ENCODE measurements at places on chromosomes 6 and 20.

- no peak for DNase-seq
These were observed 21.2 kb upstream of the BTN1A1 start for GRCh38 chr6:26478985-26479278.

DNA sequence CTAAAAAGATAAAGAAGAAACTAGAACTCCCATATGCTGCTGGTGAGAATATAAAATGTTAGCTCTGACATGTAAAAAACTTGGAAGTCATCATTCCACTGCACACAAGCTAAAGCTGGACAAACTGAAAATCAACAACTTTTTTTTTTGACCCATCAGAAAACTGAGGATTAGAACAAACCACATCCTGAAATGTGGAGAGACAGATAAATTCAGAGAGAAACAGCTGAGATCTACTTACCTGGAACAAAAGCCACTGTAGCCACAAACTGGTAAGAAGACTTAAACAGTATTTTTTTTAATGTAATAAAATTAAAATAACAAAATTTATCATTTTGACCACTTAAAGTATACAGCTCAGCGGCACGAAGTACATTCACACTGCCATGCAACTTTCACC, 408.5 kb upstream of the RGS17 start:
- no peak for DNase-seq

DNA sequence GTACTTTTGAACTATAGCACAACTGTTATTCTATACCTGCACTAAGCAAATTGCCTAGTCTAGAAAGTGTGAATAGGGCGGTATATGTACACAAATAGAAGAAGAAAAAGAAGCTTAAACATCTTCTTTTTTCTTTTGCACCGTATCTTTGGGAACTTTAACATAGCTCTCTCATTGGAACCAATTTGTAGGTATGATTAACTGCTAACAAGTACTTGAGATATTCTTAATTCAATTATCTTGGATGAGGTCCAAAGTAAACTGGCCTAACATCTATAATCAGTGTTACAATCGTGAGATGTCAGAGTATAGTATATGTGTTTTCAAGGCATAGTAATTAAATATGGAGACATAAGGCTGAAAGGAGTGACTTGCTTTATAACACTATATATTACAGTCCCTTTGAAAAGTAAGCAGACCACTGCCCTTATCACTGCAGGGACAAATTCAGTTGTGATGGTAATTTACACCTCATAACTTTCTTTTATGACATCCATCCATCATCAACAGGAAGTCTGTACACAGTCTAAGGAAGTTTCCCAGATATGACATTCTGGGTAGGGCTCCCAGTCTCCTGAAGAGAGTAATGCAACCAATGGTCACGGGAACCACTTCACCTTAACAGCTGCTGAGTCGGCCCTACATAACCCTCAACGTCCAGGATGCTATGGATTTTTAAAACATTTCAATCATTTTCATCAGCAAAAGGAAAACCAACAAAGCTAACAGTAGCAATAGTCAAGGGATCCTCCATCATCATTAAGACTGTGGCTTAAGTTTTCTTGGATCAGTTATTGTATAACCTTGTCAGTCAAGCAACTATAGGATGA, 37.6 kb downstream of the NKAIN2 start:
- no peak for DNase-seq

DNA sequence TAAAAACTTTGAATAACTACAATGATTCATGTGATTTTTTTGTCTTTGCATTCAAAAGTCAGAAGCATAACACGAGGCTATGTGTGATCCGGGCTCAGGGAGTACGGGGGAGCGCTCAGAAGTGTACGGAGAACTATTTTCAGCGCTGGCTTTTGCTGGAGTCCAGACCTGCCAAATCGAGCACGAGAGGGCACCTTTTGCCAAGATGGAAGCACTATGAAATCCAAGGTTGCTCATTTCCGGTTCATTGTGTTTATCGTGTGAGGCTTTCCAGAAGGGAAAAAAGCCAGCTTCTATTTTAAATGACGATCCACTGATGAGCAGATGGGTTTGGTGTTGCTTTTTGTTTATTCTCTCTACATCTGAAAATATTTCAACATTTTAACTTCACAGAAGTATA, 11.3 kb downstream of the RAMACL start:
- no peak for DNase-seq

- no peak for DNase-seq
These were observed 49.0 kb downstream of the PTPRT start for GRCh38 chr20:43140726-43141125.

- DNase-seq, result no peak
These were observed 71.2 kb upstream of the EMILIN3 start for GRCh38 chr20:41437836-41438235.

GRCh38 chr6:116528133-116528532, 16.7 kb downstream of the CALHM5 start:
- DNase-seq, result no peak

GRCh38 chr6:35969646-35970045, 48.7 kb upstream of the SRPK1 start:
- no peak for DNase-seq

DNA sequence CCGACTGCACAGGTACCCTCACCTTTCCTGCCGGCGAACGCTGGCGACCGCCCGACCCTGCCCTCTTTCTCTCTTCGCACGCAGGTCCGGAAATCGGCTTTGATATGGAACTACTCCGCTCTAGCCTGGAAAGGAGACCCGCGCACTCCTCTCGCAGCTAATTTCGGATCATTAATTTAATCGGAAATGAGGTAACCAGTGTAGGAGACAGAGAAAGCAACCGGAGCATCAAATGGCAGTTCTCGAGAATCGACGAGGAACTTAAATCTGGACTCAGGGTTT, 949 bp upstream of the ATXN1 start:
- no peak for DNase-seq

DNA sequence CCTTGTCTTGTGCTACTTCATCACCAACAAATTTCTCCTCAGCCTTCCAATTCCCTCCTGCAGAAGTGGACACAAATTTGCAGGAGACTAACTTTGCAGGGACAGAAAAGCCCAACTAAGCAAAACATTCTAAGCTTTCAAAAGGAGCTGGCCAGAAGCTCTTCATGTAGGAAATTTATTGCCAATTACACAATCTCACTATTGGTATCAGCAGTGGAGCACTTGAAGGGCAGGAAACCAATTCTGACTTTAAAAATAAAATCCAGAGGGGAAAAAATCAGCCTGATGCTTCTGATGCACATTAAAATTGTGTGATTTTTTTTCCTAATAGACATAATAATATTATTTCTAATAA, 193.3 kb downstream of the LY86 start:
- DNase-seq, result no peak

- DNase-seq, result no peak
These were observed 956.5 kb downstream of the TFAP2A start for GRCh38 chr6:9458424-9458823.
